ENCODE measurements at places on chromosomes 12 and 14.
A peak's percentile ranks its signal among the peaks of the same experiment; 100 is the strongest.

DNA sequence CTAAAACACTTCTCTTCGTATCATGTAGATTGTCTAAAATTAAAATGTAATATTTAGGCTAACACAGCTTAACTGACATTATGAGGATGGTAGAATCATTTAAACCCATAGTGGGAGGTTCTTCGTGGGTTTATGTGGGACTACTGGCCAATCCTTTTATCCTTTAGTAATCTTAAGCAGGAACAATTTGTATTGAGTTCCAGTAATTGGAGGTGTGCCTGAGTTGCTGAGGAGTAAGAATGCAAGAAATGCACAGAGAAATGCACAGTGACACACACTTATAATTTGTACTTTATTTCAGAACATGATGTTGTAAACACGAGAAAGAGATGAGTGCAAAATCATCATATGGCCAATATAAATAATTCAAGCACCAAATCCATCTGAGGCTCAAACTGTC, 22.3 kb downstream of the OTOGL start:
- no peaks in the 10 kb centered on the region for H3K36me3 ChIP-seq
- DNase-seq: no peak
- no peak overlapping the region for H3K27ac ChIP-seq

GRCh38 chr14:97268097-97268496, 470.9 kb downstream of the VRK1 start:
- H3K27ac ChIP-seq: no peak overlapping the region
- H3K36me3 ChIP-seq: no peaks in the 10 kb centered on the region
- H3K4me3 ChIP-seq: no peak overlapping the region

GRCh38 chr14:43729143-43729542, 777.9 kb downstream of the FSCB start:
- no peak overlapping the region for H3K27ac ChIP-seq
- DNase-seq: no peak

DNA sequence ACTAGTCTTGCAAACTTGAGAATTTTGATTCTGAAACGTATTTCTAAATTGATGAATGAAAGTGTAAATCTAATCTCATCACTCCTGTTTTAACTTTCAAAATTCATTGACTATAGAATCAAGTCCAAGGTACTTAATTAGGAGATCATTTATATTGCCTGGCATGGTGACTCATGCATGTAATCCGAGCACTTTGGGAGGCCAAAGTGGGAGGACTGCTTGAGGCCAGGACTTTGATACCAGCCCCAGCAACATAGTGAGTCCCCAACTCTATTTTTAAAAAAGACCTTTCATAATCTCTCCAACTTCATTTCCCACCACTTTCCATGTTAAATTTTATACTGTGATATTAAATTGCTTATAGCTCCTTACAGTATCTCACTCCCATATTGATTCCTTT, 3.0 kb upstream of the MIPOL1 start:
- H3K4me1 ChIP-seq: no peaks in the 10 kb centered on the region
- no peak for DNase-seq
- no peaks in the 10 kb centered on the region for H3K36me3 ChIP-seq
- H3K27me3 ChIP-seq: no peaks in the 10 kb centered on the region
- H3K27ac ChIP-seq: no peak overlapping the region

GRCh38 chr12:43208627-43209026, 343.4 kb downstream of the ADAMTS20 start:
- H3K4me1 ChIP-seq: peaks cover 5% of the 10 kb centered on the region
- no peaks in the 10 kb centered on the region for H3K36me3 ChIP-seq
- H3K4me3 ChIP-seq: no peak overlapping the region
- no peak for DNase-seq
- H3K27me3 ChIP-seq: peaks cover 1% of the 10 kb centered on the region

- H3K4me1 ChIP-seq: no peaks in the 10 kb centered on the region
- no peak overlapping the region for H3K27ac ChIP-seq
- H3K36me3 ChIP-seq: peaks cover 3% of the 10 kb centered on the region
- no peak overlapping the region for H3K4me3 ChIP-seq
- DNase-seq: no peak
These were observed 232.4 kb downstream of the AKAP6 start for GRCh38 chr14:32561520-32561919.

DNA sequence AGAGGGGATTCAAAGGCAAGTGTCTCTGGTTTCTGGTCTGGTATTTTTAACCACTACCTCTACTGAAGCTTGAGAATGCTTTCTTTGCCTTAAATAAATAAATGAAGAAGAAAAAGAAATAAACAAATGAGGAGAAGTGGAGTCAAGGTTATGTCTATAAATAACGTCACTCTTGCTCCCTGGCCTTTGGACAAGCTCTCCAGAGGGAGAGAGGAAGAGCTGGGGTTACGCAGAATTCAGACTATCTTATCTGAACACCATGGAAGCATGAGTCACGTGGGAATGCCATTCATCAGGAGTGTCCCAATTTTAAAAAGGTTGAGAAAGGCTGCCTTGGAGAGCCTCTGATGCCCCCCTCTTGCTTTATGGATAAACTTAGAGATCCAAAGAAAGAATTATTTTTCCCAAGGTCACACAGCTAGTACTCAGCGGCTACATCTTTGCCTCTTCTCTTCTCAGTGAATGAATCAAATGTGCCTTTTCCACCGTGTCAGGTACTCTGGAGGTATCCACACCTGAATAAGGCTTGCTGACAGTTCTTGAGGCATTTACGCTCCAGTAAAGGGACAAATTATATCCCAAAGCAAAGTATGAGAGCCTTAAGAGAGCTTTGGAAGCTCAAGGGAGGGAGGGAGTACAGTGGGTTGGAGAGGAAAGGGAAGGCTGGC, 12.9 kb upstream of the MSI1 start:
- H3K27ac ChIP-seq: no peak overlapping the region
- no peak for DNase-seq
- no peaks in the 10 kb centered on the region for H3K4me1 ChIP-seq
- H3K4me3 ChIP-seq: no peak overlapping the region
- no peaks in the 10 kb centered on the region for H3K36me3 ChIP-seq

- H3K27me3 ChIP-seq: peaks cover 4% of the 10 kb centered on the region
- no peaks in the 10 kb centered on the region for H3K36me3 ChIP-seq
- DNase-seq: no peak
- H3K4me1 ChIP-seq: no peaks in the 10 kb centered on the region
- no peak overlapping the region for H3K4me3 ChIP-seq
These were observed 29.8 kb downstream of the OR10P1 start for GRCh38 chr12:55666508-55666907.

- H3K27ac ChIP-seq: peak overlapping the region; percentile 28
- peaks cover 9% of the 10 kb centered on the region for H3K27me3 ChIP-seq
- H3K4me3 ChIP-seq: no peak overlapping the region
- no peak for DNase-seq
- no peaks in the 10 kb centered on the region for H3K36me3 ChIP-seq
These were observed 147.9 kb upstream of the NCOR2 start for GRCh38 chr12:124715121-124715990.

DNA sequence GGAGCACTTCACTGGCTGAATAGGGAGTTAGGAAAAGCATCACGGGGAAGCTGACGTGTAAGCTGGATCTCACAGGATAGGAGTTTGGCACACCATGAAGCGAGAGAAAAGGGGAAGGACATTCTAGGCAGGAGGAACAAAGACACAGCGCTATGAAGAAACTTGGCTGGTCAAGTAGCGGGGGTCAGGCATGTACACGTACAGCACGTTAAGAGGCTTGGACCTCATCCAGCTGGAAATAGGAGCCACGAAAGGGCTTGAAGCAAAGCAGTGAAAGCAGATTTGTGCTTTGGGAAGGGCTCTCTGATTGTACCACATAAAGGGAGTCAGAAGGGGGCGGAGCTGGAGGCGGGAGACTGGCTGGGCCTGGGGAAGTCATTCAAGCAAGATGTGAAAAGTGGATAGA, 19.6 kb upstream of the GALNT8 start:
- no peak overlapping the region for H3K4me3 ChIP-seq
- DNase-seq: no peak
- no peaks in the 10 kb centered on the region for H3K27me3 ChIP-seq
- peaks cover 7% of the 10 kb centered on the region for H3K36me3 ChIP-seq
- no peak overlapping the region for H3K27ac ChIP-seq
- H3K4me1 ChIP-seq: no peaks in the 10 kb centered on the region

DNA sequence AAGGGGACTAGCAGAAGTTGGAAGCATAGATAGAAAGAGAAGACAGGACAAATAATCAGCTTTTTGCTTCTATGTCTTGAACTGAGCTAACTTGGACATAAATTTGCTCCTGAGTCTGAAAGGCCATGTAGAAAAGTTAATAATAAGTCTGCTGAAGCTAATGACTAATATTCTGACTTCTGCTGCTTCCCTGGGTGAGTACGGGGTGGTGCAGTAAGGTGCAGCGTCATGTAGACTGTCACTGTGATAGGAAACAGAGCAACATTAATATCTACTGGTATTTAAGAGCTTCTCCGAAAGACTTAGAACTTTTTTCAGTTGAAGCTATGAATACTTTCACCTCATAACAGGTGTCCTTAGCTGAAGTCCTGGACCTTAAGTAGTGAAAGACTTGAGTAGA, 34.1 kb upstream of the CPM start:
- H3K27me3 ChIP-seq: peaks cover 2% of the 10 kb centered on the region
- H3K4me1 ChIP-seq: no peaks in the 10 kb centered on the region
- DNase-seq: no peak
- no peak overlapping the region for H3K27ac ChIP-seq
- H3K36me3 ChIP-seq: no peaks in the 10 kb centered on the region

- H3K27ac ChIP-seq: no peak overlapping the region
- peaks cover 10% of the 10 kb centered on the region for H3K27me3 ChIP-seq
- no peak for DNase-seq
- peaks cover 6% of the 10 kb centered on the region for H3K36me3 ChIP-seq
These were observed 57.0 kb downstream of the CCDC88C start for GRCh38 chr14:91360490-91361232.

- H3K27ac ChIP-seq: no peak overlapping the region
- peaks cover 4% of the 10 kb centered on the region for H3K27me3 ChIP-seq
- H3K4me1 ChIP-seq: peaks cover 14% of the 10 kb centered on the region
- no peak overlapping the region for H3K4me3 ChIP-seq
- peak; percentile 24 for DNase-seq
- no peaks in the 10 kb centered on the region for H3K36me3 ChIP-seq
These were observed 18.3 kb downstream of the SLC17A8 start for GRCh38 chr12:100375038-100375735.

DNA sequence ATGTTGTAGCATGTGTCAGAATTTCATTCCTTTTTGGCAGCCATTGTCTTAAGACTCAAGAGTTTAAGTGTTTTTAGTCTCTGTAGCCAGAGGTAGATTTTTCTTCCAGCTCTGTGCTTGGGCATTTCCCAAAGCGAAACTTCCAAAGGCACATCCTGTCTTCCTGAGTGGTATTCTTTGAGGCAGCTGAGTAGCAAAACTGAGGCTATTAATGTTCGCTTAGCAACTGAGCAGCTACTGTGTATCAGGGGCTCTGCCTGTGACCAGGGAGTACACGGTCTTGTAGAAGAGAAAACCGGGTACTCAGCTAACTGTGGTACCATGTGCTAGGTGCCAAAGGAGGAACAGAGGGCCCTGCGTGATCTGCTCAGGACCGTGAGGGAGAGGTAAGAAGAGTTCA, 52.0 kb downstream of the ETV6 start:
- no peak for DNase-seq
- no peaks in the 10 kb centered on the region for H3K27me3 ChIP-seq
- peaks cover 4% of the 10 kb centered on the region for H3K4me1 ChIP-seq
- no peak overlapping the region for H3K4me3 ChIP-seq
- H3K27ac ChIP-seq: no peak overlapping the region

DNA sequence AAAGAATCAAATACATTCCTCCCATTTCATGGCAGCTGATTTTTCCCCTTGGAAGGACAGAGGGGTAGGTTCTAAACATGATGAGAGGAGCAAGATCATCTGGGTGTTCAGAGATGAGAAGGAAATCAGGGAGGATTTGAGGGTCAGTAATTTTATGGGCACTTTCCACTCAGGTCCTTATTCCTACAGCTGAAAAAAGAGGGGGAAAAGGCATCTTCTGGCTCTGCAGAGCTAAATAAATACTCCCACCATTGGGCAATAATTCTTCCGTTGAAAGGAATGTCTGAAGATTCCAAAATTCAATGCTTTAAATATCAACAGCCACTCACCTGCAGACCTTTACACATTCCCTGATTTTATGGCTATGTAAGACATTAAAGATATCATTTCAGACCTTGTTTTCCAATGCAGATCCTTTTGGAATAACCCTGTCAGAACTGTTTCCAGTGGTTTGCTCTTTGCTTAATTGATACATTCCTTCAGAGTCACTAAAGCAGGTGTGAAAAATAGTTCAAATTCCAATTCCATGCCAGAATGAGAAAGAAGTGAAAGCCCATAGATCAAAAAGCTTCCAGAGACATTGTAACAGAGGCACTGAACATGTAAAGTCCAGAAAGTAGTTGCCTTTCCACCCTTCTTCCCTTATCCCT, 233.3 kb upstream of the KRR1 start:
- peaks cover 6% of the 10 kb centered on the region for H3K27me3 ChIP-seq
- no peak for DNase-seq
- H3K4me1 ChIP-seq: peaks cover 9% of the 10 kb centered on the region
- no peak overlapping the region for H3K27ac ChIP-seq
- peaks cover 8% of the 10 kb centered on the region for H3K36me3 ChIP-seq
- H3K4me3 ChIP-seq: no peak overlapping the region

DNA sequence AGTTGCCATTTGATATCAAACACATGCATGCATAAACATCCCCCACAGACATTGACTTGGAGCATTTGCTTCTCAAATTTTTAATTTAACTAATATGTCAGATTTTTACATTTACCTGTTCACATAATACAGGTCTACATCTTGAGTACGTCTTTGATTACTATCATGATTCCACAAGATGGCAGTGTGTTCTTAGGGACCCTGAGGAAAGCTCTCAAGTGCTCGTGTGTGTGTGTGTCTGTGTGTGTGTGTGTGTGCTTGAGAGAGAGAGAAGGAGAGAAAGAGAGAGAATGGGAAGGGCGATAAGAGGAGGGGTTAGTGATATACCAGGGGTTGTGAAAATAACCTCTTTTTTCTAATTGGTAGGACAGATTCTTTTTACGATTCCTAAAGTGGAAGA, 167.1 kb upstream of the OR4E1 start:
- no peak overlapping the region for H3K27ac ChIP-seq
- DNase-seq: no peak
- no peaks in the 10 kb centered on the region for H3K36me3 ChIP-seq
- H3K27me3 ChIP-seq: no peaks in the 10 kb centered on the region
- H3K4me3 ChIP-seq: no peak overlapping the region

GRCh38 chr14:68797121-68797670, 4.3 kb upstream of the ZFP36L1 start:
- H3K36me3 ChIP-seq: no peaks in the 10 kb centered on the region
- no peak overlapping the region for H3K27ac ChIP-seq
- H3K27me3 ChIP-seq: peaks cover 12% of the 10 kb centered on the region
- peak; percentile 7 for DNase-seq
- no peak overlapping the region for H3K4me3 ChIP-seq

GRCh38 chr14:73997944-73998447, 21.1 kb downstream of the ENTPD5 start:
- no peak overlapping the region for H3K4me3 ChIP-seq
- no peaks in the 10 kb centered on the region for H3K36me3 ChIP-seq
- no peaks in the 10 kb centered on the region for H3K27me3 ChIP-seq
- H3K4me1 ChIP-seq: no peaks in the 10 kb centered on the region
- no peak for DNase-seq

GRCh38 chr14:76708028-76708427, 53.2 kb upstream of the VASH1 start:
- peaks cover 13% of the 10 kb centered on the region for H3K4me1 ChIP-seq
- H3K4me3 ChIP-seq: no peak overlapping the region
- H3K27ac ChIP-seq: no peak overlapping the region

- H3K36me3 ChIP-seq: peaks cover 11% of the 10 kb centered on the region
- H3K27ac ChIP-seq: no peak overlapping the region
- no peak overlapping the region for H3K4me3 ChIP-seq
- H3K27me3 ChIP-seq: peaks cover under 1% of the 10 kb centered on the region
- DNase-seq: no peak
These were observed 311.9 kb downstream of the CACNA1C start for GRCh38 chr12:2364631-2365051.
